Stimulated activated CD8-positive, alpha-beta memory T cell treated with anti-CD3 and anti-CD28 coated beads, Interleukin-7, amount 100 ng/mL, for 1 hour (primary cell): ENCODE measurements at places on chromosomes 2 and 18.
A peak's percentile ranks its signal among the peaks of the same experiment; 100 is the strongest.

- no peak for DNase-seq
Measured at GRCh38 chr2:30334762-30335363, 103.5 kb downstream of the LBH start.

GRCh38 chr2:157866666-157867642 lies 9.2 kb downstream of the ACVR1 start:
- no peak for DNase-seq

GRCh38 chr2:221817878-221818277 lies 245.8 kb upstream of the EPHA4 start:
- DNase-seq: no peak

DNA sequence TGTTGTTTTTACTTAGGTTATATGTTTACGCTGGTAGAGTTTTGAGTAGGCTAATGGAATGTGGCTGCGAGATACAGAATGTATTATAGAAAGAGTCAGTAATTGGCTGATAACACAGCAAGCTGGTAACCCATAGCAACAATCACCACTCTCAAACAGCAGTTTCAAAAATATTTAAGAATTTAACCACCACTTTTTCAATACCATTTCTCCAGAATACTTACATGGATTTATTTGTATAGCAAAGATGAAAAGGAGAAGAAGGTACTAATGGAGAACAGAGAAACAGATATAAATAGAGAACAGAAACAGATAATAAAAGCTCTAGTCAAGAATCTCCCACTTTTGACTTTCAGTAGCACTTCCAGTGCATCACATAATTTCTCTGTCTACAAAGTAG lies 188.3 kb upstream of the SLC39A10 start:
- no peak for DNase-seq

DNA sequence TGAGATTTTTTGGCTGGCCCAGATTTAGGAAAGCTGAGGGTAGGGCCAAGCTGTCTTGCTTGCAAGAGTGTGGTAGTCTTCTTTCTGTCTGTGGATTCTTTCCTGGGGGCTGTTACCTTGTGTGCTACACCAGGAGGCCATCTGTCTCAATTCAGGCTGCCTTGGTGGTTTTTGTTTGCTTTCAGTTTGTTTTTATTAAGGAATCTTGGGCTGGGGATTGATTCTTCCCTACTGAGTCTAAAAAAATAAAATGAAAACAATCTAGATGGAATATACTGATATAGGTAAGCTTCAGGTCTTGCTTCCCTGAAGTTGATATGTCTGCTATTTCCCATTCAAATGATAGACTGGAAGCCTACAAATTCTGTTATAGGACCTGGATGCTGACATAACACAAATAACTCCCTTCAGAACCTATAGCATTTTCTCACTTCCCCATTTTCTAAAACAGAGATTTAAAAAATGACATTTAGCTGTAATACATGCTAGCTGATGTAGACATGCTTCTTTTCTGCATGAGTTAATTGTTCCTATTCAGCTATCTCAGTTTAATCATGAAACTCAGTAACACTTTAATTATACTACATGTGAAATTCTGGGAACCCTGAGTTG lies 5.3 kb downstream of the LHCGR start:
- DNase-seq: no peak

- DNase-seq: no peak
Measured at GRCh38 chr18:24875286-24875685, 414.8 kb downstream of the HRH4 start.

- no peak for DNase-seq
Measured at GRCh38 chr2:110215091-110215490, 2.7 kb upstream of the MTLN start.

DNA sequence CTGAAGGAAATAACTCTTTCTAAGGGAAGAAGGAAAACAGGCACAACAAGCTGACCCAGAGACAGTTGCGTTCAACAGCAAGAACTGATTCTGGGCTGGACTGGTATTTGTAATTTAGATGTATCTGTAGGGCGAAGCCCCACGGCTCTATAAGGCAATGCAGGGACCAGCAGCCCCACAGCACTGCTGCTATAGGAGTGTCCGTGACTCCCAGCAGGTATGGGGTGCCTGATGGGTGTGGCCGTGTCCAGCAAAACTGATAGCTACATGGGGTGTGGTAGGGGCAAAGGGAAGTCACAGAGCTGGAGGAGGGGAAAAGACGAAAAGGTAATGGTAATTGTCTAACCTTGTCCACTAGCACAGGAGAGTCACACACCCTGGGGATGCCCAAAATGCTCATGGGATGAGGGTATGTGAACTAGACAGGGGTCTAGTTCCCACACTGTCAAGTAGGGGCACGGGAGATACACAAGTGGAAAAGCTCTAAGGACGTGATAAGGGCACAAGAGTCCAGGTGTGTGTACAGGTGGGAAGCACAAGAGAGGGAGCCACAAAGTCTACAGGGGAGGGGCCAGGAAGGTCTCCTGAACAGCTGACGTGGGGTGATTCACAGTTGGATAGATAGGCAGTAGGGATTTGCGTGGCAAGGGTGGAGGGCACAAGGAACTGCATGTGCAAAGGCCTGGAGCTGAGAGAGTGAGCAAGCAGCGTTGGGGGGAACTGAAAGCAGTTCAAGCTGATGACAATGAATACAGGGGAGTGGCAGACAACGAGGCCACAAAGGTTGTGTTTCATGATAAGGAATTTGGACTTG lies 48.5 kb upstream of the ASPRV1 start:
- no peak for DNase-seq

DNA sequence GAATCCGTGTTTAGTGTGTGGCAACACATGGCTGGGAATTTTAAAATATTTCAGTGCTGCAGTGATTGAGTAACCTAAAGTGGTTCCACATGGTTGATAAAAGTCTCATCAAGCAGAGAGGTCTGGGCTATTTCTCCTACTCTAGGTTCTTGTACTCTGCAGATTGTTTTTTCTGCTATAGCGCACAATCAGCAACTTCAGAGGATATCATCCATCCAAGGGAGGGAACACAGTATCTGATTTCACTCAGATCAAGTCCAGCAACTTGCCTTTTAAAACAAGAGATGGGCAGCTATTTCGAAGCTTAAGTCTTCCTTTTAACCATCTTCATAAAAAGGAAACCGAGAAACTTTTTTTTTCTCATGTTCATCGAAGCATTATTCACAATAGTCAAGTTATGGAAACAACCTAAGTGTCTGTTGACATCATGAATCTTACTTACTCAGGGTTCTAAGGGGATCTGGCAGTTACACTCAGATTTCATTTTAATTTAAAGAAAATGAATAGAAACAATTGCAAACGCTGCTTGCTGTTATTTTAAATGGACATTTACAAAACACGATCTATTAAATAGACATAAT lies 172.7 kb upstream of the TRIB2 start:
- no peak for DNase-seq

DNA sequence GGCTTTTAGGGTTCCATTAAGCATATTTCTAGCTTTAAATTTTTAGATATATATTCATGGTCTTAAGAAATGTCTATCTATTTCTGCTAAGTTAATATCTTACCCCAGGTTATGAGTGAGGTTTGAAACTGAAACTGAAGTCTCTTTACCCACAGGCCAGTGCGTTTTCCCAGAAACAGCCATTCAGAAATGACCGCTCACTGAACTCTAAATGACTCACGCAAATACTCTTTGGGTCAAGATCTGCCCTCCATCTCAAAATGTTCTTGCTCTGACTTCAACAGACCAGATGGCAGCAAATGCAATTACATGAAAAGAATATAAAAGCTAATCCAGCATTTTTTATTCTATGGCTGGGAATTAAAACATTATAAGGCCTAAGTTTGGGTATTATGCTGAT lies 315.2 kb downstream of the TDRD15 start:
- no peak for DNase-seq

DNA sequence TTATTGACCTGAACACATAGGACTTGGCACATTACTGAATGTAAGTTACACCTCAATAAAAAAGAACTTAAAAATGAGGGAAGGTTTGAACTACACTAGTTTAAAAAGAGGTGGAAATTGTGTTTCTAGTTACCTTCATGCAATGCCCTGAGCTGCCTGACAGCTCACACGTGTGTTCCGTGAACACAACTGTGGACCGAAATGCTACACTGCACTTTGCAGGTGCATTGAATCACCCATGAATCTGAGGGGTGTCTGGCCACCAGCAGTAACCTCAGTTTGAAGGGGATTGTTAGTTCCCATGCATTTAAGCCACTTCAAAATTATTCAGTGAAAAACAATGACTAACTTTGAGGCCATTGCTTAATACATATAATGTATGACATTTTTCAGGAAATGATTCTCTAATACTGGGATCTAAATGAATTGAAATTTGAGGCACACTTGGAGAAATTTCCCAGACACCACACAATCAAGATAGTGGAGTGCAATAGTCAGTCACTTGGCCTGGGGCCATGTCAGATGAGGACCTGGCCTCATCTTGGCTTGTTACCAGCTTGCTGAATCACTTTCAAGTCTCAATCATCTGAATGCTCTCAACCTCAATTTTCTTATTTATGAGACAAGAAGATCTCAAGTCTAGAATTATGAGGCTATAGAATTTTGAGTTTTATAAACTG lies 59.3 kb downstream of the MYL12B start:
- DNase-seq: no peak

DNA sequence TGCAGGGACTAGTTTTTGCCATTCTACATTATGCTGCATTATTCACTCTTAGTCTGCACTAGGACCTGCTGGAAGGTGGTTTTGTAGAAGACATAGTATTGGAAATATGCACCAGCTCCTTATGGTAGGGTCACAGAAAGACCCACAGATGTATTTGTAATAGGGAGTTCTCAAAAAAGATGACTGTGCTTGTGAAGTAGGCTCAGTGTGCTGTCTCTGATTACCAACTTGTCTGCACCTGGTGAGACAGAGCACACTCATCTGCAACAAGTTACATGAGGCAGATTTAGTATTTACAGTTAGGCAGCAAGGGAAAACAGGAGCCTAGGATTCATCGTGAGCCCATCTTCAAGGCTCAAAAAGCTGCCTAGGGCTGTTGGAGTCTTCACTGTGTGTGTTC lies 29.4 kb downstream of the RHBDD1 start:
- no peak for DNase-seq

DNA sequence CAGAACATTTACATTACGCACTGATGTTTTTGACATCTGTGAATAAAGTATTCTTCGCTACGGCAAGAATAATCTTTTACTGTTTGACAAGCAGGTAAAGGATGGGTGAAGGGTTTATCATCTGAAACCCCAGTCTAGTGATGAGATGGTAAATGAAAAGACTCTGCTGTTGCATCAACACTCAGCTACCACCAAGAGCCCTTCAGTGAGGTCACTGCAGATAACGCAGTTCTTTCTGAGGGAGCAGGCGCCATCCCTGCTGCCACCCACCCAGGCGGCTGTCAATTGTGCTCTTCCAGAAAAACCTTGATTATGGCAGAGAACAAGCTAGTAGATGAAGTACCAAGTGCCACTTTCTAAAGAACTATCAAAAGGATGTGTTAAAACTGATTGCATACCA lies 58.7 kb downstream of the ABCG8 start:
- no peak for DNase-seq

- no peak for DNase-seq
Measured at GRCh38 chr2:3405876-3406275, 26.4 kb downstream of the TRAPPC12 start.

DNA sequence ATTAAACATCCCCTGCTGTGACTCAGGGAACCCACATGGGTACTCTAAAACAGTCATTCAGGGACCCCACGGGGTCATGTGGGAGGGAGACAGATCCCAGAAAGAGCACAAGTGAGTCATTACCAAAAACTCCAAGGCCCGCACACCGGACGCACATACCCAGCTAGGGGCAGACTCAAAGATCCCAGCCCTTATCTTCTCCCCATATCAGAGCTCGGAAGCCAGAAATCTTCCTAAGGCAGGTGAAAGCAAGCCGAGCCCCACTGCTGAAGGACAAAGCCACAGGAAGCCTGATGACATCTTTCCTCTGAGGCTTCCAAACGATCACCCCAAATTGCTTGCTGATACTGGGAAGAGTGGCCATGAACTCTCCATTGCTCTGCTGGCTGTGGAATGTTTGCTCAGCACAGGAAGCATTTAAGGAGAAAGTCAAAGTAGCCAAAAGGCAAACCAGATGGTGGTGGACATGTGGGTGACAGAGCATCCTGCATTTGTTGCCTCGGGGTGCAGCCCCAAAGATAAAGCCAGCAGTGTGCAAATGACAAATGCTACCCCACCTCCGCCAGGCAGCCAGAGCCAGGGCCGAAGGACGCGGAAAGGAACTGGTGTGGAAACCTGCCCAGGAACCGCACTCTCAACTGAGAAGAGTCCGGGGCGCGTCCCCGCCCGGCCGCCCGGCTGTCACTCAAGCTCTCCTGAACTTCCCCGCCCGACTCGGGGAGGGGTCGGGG lies 784 bp downstream of the ACTR1B start:
- DNase-seq: peak; percentile 32

DNA sequence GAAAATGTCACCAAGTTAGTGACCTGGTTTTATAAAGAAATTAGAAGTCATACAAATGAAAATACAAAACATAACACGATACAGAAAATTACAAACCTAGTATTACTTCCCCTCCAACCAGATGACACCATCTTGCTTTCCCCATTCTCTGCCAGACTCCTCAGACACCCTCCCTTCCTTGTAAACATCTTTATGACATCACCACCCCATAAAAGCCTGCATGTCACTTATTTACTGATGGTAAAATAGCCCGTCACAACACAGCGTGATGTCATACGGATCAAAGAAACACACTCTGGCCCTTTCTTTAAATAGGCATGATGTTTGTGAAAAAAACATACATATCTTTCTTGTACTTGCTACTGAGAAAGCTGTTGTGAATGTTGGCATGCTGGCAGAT lies 254.8 kb upstream of the SOX11 start:
- DNase-seq: no peak

DNA sequence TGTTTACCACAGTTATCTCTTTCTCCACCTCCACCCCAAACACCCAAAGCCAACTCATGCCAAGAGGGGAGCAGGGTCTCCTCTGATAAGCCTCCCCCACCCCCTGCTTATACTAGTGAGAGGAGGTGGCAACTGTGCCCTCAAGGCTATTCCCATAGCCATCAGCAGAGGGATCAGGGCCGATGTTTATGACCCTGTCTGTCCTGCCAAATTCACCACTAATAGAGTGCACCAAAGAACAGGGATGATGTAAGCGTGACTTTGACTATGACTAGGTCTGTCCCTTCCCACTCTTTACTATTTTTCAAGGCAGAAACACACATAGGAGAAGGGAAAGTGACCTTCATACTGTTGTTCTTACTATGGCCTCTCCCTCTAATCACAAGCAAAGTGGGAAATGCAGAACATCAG lies 74.6 kb downstream of the CLHC1 start:
- no peak for DNase-seq

DNA sequence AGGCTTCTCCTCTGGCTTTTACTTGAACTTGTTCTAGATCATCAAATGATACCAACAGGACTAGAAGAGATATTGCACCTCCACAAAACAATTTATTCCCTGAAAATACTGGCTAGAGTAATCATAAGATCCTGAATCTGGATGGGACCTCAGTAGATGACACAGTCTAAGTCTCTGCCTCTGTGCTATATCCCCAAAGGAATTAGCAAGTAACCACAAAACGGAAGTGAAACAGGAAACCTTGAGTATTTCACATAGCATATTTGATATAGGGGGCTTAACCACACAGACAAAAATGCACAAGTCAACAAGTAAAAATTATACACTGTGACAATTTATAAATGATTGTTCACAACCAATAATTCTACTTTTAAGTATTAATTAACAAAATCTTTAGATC lies 456.9 kb upstream of the TNP1 start:
- no peak for DNase-seq
